ENCODE measurements at places on chromosomes 5 and 9. TPM values are rescaled to one million over a fixed set of nuclear protein-coding genes. Genes with fewer than 3 reads are reported as not detected.

GRCh38 chr5:74471875-74472274, 168.7 kb downstream of the ENC1 start:
- no peak for DNase-seq

- DNase-seq, result no peak
These were observed 139.8 kb downstream of the ESM1 start for GRCh38 chr5:54845567-54845941.

DNA sequence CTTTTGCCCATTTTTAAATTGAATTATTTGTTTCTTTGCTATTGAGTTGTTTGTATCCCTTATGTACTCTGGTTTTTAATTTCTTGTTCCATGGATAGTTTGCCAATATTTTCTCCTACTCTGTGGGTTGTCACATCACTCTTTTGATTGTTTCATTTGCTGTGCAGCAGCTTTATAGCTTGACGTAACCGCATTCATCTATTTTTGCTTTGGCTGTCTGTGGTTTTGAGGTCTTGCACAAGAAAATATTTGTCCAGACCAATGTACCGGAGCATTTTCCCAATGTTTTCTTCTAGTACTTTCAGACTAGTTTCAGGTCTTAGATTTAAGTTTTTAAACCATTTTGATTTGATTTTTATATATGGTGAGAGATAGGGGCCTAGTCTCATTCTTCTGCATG, 36.2 kb upstream of the ZNF366 start:
- no peak for DNase-seq

Gene OR2K2
- polyA plus RNA-seq, result not detected

Gene PCDHA1
- polyA plus RNA-seq, result not detected
